ENCODE measurements at places on chromosomes 3 and 15. TPM values are rescaled to one million over a fixed set of nuclear protein-coding genes. Genes with fewer than 3 reads are reported as not detected.

The GRAMD1C gene
- polyA plus RNA-seq = 20.1 TPM

The SCN5A gene
- not detected for polyA plus RNA-seq

The EPHB3 gene
- polyA plus RNA-seq = 0.05 TPM

The CPN2 gene
- not detected for polyA plus RNA-seq

The AADACL2 gene
- polyA plus RNA-seq = not detected

The PIK3CB gene
- 46.9 TPM for polyA plus RNA-seq

The SLC12A1 gene
- polyA plus RNA-seq = 3.5 TPM

The KBTBD13 gene
- polyA plus RNA-seq = not detected

The GOLGA8F gene
- not detected for polyA plus RNA-seq

The SLC35G2 gene
- 115 TPM for polyA plus RNA-seq

The LRTM1 gene
- polyA plus RNA-seq = not detected

The GAP43 gene
- polyA plus RNA-seq = 21.3 TPM

The SLTM gene
- 85.0 TPM for polyA plus RNA-seq

The DPPA4 gene
- polyA plus RNA-seq = not detected

The NEK10 gene
- polyA plus RNA-seq = 22.3 TPM

The RASGRP1 gene
- 12.9 TPM for polyA plus RNA-seq

The NPAP1 gene
- polyA plus RNA-seq = 0.47 TPM

The RPUSD2 gene
- polyA plus RNA-seq = 2.1 TPM

The SKOR1 gene
- 26.2 TPM for polyA plus RNA-seq

The CSPG5 gene
- polyA plus RNA-seq = 1.7 TPM

Data from Purkinje cell (primary cell).